ENCODE measurements at places on chromosomes 5 and 9.

- H3K4me3 ChIP-seq = no peak overlapping the region
- H3K4me1 ChIP-seq = peaks cover 7% of the 10 kb centered on the region
- no peak for DNase-seq
Measured at GRCh38 chr9:111030492-111030891, 7.8 kb downstream of the LPAR1 start.

GRCh38 chr5:177982072-177982727 lies 13.8 kb downstream of the PROP1 start:
- no peak overlapping the region for H3K27ac ChIP-seq
- H3K4me1 ChIP-seq = peaks cover 2% of the 10 kb centered on the region
- peaks cover 13% of the 10 kb centered on the region for H3K27me3 ChIP-seq
- no peak for DNase-seq
- H3K4me3 ChIP-seq = no peak overlapping the region
- H3K36me3 ChIP-seq = no peaks in the 10 kb centered on the region

GRCh38 chr9:132071847-132072507 lies 7.7 kb downstream of the MED27 start:
- H3K27ac ChIP-seq = no peak overlapping the region
- no peak overlapping the region for H3K4me3 ChIP-seq

DNA sequence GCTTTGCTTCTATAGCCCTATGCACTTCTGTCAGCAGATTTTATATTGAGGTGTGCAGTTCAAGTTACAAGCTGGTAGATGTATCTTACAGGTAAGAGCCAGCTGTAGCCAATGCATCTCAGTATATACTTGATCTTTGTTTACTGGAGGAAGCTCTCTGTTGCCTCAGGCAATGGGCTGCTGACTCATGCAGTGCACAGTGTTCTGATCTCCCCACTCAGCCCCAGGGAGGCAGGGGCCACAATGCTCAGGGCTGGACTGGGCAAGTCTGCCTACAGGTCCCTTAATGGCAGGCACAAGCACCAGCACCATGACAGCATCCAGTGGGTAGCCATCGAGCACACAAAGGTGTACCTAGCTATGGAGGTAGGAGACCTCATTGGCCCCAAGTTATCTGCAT lies 178.8 kb upstream of the CDH10 start:
- no peaks in the 10 kb centered on the region for H3K27me3 ChIP-seq
- no peaks in the 10 kb centered on the region for H3K36me3 ChIP-seq
- no peak overlapping the region for H3K4me3 ChIP-seq
- H3K4me1 ChIP-seq = no peaks in the 10 kb centered on the region
- DNase-seq = no peak

DNA sequence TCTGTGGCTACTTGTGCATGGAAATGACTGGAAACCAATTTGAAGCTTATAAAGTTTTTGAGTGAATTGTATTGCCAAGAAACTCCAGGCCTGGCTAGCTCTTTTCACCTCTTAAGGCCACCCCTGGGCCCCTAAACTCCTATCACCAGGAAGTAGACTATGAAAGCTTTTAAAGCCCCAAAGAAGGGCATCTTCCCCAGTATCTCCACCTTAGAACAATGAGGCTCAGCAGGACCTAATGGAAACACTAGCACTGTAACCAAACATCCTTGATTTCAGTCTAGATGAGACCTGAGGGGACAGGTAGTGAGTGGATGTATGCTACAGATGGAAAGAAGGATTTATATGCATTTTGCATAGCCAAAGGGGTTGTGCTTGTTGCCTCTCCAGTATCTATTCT lies 25.0 kb downstream of the LYRM7 start:
- no peaks in the 10 kb centered on the region for H3K4me1 ChIP-seq
- H3K4me3 ChIP-seq = no peak overlapping the region
- no peak for DNase-seq
- no peak overlapping the region for H3K27ac ChIP-seq

- H3K36me3 ChIP-seq = peaks cover 10% of the 10 kb centered on the region
- no peak overlapping the region for H3K27ac ChIP-seq
- no peak overlapping the region for H3K4me3 ChIP-seq
- no peak for DNase-seq
- no peaks in the 10 kb centered on the region for H3K27me3 ChIP-seq
- peaks cover 8% of the 10 kb centered on the region for H3K4me1 ChIP-seq
Measured at GRCh38 chr9:83633255-83633654, 10.3 kb downstream of the IDNK start.

- H3K27ac ChIP-seq = peak overlapping the region; percentile 77
- H3K4me3 ChIP-seq = no peak overlapping the region
- DNase-seq = peak; percentile 57
- no peaks in the 10 kb centered on the region for H3K27me3 ChIP-seq
- peaks cover 2% of the 10 kb centered on the region for H3K36me3 ChIP-seq
Measured at GRCh38 chr9:124617477-124618141, 110.4 kb upstream of the NR5A1 start.

- H3K4me3 ChIP-seq = no peak overlapping the region
- no peaks in the 10 kb centered on the region for H3K36me3 ChIP-seq
- no peak overlapping the region for H3K27ac ChIP-seq
- no peaks in the 10 kb centered on the region for H3K4me1 ChIP-seq
Measured at GRCh38 chr9:110606179-110606790, 26.7 kb upstream of the SVEP1 start.

DNA sequence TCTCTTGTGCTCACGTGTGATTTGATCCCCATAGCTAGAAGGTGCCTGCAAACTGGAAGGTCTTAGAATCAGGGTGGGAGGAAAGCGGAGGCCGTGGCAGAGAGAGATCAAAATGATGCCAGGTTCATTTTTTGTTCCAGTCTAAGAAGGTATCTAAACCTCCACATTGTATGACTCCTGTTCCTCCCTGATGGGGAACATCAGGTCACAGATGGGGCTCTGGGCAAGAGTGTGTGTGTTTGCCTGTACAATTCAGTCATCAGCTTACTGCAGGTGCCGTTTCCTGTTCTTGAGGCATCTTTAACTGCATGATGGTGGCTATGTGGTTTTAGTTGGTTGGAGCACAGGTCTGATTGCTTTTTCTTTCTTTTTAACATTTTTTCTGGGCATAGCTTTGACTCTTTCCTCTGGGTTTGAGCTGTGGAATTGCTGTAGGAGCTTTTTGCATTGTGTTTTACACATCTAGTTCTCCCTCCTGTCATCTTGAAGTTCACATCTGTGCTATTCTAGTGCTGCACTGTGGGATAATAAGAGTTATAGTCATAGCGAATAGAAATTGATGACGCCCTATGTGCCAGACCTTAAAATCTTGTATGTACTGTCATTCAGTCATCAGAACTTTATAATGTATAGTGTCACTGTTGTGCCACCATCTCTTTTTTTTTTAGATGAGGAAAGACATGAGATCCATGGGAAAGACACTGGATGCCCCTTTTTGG lies 30.8 kb downstream of the ARHGAP26 start:
- no peak overlapping the region for H3K27ac ChIP-seq
- DNase-seq = no peak
- H3K27me3 ChIP-seq = peaks cover 5% of the 10 kb centered on the region
- peaks cover 32% of the 10 kb centered on the region for H3K4me1 ChIP-seq
- H3K36me3 ChIP-seq = no peaks in the 10 kb centered on the region

DNA sequence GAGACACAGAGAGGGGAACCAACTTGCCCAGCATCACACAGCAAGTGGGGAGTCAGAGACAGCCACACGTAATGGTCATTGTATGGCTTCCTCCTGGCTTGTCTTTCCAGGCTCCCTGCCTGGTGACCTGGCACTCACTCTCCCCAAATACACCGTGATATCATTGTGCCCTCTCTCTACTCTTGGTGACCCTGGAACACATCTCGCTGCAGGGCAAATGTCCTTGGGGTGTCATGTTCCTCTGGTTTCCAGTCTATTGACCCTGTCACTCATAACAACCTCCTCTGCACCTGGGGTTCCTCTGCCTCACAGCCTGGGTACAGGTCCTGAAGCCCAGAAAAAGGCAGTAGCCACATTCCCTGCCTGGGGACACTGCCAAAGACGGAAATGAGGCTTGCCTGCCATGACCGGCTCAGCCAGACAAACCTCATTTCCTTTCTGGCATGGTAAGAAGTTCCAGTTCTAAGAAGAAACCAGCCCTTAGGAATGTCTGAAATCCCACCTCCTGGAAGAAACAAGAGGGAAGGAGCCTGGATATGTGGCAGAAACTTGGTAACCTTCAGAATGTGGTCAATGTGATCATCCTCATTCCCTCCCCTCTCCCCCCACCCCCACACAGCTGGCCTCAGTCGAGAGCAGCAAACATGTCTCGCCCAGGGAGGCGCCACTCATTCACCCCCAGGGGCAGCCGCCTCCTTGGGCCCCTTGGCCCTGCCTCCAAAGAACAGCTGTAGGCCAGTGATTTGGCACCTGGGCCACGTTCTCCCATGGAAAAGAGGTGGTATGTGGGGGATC lies 30.6 kb upstream of the SMU1 start:
- no peak for DNase-seq
- no peaks in the 10 kb centered on the region for H3K36me3 ChIP-seq
- no peak overlapping the region for H3K4me3 ChIP-seq
- no peaks in the 10 kb centered on the region for H3K4me1 ChIP-seq

DNA sequence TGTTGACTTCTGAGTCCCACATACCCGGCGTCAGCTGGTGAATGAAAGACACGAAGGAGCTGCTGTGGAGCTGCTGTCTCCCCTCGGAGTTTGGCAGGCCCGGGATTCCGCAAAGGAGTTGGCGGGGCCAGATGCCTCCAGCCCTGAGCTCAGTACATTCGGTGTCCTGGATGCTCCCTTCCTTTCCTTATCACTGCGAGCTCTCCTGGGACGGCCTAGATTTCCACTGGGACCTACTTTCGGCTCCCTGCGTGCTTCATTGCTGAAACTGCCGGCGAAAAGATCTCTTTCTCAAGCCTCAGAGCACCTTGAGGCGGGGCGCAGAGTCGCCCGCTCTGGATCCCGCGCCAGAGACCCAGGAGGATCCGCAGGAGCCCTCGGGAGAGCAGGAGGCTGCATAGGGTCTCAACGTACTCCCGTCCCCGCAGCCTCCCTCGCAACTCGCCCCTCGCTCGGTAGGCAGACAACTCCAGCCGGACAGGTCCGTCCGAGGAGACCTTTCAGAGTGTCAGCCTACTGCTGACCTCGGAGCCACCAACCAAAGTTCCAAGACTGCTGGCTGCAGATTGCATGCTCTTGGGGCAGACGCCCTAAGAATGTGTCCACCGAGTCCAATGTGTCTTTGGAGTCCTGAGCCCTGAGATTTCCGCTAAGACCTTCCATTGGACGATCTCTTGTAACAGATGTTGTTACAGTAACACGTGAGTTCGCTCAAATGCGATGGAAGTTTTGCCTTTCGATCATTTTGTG lies 6.1 kb downstream of the ANXA2R start:
- H3K27ac ChIP-seq = no peak overlapping the region
- H3K4me1 ChIP-seq = no peaks in the 10 kb centered on the region
- peaks cover 3% of the 10 kb centered on the region for H3K36me3 ChIP-seq
- H3K4me3 ChIP-seq = no peak overlapping the region

DNA sequence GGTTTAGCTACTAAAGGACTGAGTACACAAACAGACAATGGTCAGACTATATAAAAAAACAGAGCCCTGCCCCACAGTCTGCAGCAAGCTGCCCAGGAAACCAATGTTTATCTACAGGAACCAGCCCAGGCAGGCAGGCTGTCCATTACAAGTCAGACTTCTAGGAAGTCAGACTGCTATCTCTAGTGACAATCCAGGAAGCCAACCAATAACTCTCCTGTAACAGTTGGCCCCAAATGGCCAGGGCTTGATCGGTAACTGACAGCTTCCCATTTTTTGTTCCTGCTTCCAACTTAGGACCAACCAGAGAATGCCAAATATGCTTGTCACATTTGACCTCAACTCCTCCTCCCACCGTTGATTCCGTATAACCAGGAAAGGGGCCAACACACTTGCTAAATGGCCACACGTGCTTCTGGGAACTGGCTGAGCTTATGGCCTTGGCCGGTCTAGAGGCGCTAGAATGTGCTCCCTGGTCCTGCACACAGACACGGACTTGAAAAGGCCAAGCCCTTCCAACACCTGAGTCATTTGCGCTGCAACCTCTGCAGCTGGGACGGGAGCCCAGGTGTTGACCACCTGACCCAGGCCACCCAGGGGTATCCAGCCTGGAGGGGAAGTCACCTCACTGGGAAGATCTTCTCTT lies 79.6 kb upstream of the CDK20 start:
- no peaks in the 10 kb centered on the region for H3K27me3 ChIP-seq
- H3K4me1 ChIP-seq = peaks cover 8% of the 10 kb centered on the region
- no peak overlapping the region for H3K4me3 ChIP-seq
- H3K27ac ChIP-seq = peak overlapping the region; percentile 16
- no peaks in the 10 kb centered on the region for H3K36me3 ChIP-seq
- no peak for DNase-seq

GRCh38 chr9:90038763-90039162 lies 434.0 kb downstream of the GADD45G start:
- no peaks in the 10 kb centered on the region for H3K36me3 ChIP-seq
- no peaks in the 10 kb centered on the region for H3K4me1 ChIP-seq
- H3K27me3 ChIP-seq = peaks cover 4% of the 10 kb centered on the region
- no peak for DNase-seq

DNA sequence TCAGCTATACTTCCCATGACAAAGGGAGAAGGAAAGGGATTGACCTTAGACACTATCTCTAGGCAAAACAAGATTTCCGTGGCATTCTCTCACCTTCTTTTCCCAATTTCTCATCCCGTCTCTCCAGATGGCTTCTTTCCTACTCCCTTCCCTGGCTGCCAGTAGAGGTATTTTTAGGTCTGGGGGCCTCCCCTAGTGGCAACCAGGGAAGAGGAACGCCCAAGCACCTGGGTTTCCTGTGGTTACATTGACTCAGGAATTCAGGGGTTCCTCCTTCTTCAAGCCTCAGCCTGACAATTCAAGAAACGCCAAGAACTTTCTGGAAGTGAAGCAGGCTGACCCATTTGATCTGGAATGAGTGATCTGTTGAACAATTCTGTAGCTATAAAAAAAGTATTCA lies 111.5 kb upstream of the OSMR start:
- no peak for DNase-seq
- peaks cover 2% of the 10 kb centered on the region for H3K4me1 ChIP-seq
- peaks cover 5% of the 10 kb centered on the region for H3K27me3 ChIP-seq
- no peaks in the 10 kb centered on the region for H3K36me3 ChIP-seq

GRCh38 chr5:181222630-181223057 lies 437 bp upstream of the TRIM41 start:
- H3K4me3 ChIP-seq = peak overlapping the region; percentile 98
- H3K4me1 ChIP-seq = peaks cover 16% of the 10 kb centered on the region
- no peak for DNase-seq
- H3K27ac ChIP-seq = peak overlapping the region; percentile 100
- peaks cover 7% of the 10 kb centered on the region for H3K36me3 ChIP-seq

GRCh38 chr5:91132550-91132949 lies 250.6 kb downstream of the ARRDC3 start:
- no peak for DNase-seq
- H3K4me1 ChIP-seq = peaks cover 17% of the 10 kb centered on the region
- H3K27me3 ChIP-seq = no peaks in the 10 kb centered on the region
- H3K27ac ChIP-seq = no peak overlapping the region

DNA sequence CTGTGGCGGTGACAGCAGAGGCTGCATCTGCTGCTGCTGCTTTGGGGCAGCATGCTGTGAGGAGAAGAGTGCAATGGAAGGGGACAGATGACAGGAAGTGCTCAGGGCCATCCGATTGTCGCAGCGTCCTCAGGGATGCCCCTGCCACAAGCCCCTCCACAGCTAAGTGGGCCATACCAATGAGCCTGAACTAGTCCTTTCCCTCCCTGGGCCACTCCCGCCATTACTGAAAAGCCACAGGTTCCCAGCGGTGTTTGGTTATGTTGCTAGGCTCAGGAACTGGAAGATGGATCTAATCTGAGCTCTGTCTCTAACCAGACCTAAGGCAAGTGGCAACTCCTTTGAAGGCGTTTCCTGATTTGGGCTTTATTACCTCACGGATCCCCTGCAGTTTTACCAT lies 109.2 kb downstream of the GAPVD1 start:
- no peak overlapping the region for H3K27ac ChIP-seq
- peaks cover 11% of the 10 kb centered on the region for H3K27me3 ChIP-seq
- peaks cover 2% of the 10 kb centered on the region for H3K4me1 ChIP-seq
- H3K4me3 ChIP-seq = no peak overlapping the region
- H3K36me3 ChIP-seq = no peaks in the 10 kb centered on the region
- DNase-seq = no peak

Data from progenitor cell of endocrine pancreas (in vitro differentiated cells).